ENCODE measurements at places on chromosomes 6 and 20. TPM values are rescaled to one million over a fixed set of nuclear protein-coding genes. Genes with fewer than 3 reads are reported as not detected.
A peak's percentile ranks its signal among the peaks of the same experiment; 100 is the strongest.

GRCh38 chr6:112735129-112735528, 388.0 kb downstream of the RFPL4B start:
- no peak for DNase-seq
- no peak overlapping the region for H3K27ac ChIP-seq
- no peaks in the 10 kb centered on the region for H3K27me3 ChIP-seq
- no peak overlapping the region for H3K4me3 ChIP-seq

- no peaks in the 10 kb centered on the region for H3K27me3 ChIP-seq
- no peaks in the 10 kb centered on the region for H3K36me3 ChIP-seq
- no peak overlapping the region for H3K4me3 ChIP-seq
- no peak overlapping the region for H3K27ac ChIP-seq
- DNase-seq = no peak
- H3K4me1 ChIP-seq = no peaks in the 10 kb centered on the region
These were observed 135.0 kb downstream of the EPM2A start for GRCh38 chr6:145600299-145600698.

GRCh38 chr6:89792881-89793280, 26.7 kb downstream of the MDN1 start:
- H3K27ac ChIP-seq = no peak overlapping the region
- H3K4me1 ChIP-seq = no peaks in the 10 kb centered on the region
- H3K4me3 ChIP-seq = no peak overlapping the region
- DNase-seq = peak; percentile 53

TMEM74B gene
- 17.6 TPM for polyA plus RNA-seq

DNA sequence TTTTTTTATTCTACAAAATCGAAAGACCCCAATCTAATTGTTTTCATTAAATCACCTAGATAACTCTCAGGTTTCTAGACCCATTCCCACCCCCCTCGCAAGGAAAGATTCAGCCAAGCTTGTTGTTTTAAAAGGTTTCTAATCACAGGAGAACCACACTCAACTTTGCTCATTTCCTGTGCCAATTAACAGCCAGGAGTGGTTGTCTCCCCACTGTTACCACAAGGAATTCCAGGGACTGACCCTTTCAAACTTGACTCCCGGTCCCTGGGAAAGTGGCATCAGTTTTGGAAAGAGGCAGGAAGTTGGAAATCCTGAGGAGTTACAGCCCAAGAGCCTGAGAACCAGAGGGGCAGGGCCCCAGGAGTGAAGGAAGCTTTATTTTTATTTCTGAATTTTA, 561.3 kb upstream of the JAG1 start:
- no peak overlapping the region for H3K4me3 ChIP-seq
- peak overlapping the region; percentile 33 for H3K27ac ChIP-seq
- H3K4me1 ChIP-seq = no peaks in the 10 kb centered on the region
- no peak for DNase-seq

All from small intestine (tissue), 16 donors.